Sciatic nerve (tissue), 2 donors: ENCODE measurements at places on chromosomes 4 and X. TPM values are rescaled to one million over a fixed set of nuclear protein-coding genes. Genes with fewer than 3 reads are reported as not detected.

GRCh38 chr4:48403358-48403757, 62.0 kb downstream of the SLAIN2 start:
- DNase-seq: no peak

GRCh38 chr4:87965501-87965975, 10.0 kb upstream of the SPP1 start:
- DNase-seq: no peak

DNA sequence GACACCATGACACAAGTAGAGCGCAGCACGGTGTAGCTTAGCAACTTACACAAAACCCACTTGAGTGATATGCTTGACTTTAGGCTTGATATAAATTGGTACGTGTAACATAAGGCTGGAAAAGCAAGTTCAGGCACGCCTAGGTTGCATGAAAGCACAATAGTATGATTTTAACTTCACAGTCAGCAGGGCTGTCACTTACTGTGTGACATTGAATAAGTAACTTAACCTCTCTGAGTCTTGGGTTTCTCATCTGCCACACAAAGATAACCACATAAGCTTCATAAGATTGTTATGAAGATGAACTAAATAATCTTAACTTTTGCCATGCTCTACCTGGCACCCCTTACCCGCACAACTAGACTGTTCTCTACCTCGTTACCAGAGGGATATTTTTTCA, 9.5 kb downstream of the SRD5A3 start:
- DNase-seq: no peak

DNA sequence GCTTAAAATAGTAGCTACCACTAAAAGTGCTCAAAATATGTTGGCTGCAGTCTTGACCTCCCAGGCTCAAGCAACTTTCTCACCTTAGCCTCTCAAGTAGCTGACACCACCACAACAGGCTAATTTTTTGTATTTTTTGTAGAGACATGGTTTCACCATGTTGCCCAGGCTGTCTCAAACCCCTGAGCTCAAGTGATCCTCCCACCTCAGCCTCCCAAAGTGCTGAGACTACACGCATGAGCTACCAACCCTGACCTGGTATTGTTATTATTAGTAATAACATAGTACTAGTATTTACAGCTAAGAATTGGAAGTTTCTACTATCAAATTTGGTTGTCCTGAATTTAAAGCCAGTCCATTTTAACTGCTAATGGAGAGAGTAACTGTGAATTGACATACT, 18.0 kb downstream of the STAP1 start:
- no peak for DNase-seq

DNA sequence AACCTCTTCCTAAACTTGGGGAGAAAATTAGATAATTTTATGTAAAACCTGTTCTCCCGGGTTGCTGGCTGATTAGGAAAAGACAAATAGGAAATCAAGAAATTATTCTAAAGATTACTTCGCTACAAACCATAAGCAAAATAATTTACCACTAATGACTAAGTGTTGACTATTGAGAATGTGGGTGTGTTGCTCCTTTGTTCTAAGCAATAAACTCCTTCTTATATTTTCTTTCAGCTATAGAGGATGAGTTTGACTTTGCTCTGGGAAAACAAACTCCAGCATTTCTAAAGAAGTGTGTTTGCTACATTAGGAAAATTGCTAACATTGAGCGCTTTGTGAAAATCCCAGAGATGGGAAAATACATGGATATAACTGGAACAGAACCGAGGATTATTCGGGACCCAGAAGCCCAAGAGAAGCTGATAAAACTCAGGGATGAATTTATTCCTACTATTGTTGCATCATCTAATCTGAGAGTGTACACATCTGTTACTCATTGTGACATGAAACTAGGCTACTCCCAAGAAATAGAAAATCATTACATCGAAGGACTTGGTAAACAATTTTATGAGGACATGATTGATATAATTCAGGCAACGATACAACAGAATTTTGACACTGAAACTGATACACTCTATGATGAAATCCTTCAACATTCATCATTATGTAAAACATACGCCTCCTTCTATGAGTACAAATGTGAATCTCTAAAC, 194.2 kb downstream of the NWD2 start:
- no peak for DNase-seq

DNA sequence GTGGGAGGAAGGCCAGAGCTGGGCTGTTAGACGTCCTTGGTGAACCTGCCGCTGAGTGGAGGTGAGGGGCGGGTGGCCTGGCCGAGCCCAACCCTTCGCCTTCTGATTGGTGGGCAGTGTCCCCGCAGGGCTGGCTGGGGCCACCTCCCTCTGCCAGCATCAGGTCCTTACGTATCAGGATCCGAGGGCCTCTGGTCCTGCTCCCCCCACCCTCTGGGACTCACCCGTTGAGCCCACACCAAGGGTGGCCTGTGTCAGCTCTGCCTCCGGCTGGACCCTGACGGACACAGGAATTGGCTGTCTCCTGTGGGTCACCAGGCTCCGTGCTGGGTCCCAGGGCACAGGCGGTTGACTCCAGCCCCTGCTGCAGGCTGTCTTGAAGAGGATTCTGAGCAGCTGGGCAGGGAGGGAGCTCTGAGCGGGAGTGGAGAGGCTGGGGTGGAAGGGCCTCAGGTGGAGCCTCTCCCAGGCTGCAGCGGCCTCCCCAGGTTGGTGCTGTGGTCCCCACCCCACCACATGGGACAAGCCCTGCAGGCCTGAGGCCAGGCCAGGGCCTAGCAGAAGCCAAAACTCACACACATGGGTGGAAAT, 58.4 kb upstream of the NKX1-1 start:
- no peak for DNase-seq

DNA sequence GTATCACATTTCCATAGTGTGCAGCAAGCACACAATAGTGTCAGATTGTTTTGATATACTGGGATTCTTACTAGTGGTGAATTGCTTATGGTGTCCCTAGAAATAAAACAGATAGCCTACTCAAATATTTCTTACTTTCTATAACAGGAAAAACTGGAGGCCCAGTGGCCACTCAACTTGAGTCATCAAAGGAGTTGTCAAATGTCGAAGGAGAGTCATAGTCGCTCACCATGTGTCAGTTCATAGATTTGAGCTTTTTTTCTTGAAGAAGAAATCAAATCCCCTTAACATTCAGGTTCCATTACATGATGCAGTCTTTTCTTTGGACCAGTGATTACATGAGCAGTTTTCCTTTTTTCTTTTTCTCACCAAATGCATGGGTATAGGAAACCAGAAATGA, 1271.0 kb downstream of the RAPGEF2 start:
- DNase-seq: no peak

GRCh38 chr4:128757712-128758111, 51.8 kb upstream of the JADE1 start:
- no peak for DNase-seq

DNA sequence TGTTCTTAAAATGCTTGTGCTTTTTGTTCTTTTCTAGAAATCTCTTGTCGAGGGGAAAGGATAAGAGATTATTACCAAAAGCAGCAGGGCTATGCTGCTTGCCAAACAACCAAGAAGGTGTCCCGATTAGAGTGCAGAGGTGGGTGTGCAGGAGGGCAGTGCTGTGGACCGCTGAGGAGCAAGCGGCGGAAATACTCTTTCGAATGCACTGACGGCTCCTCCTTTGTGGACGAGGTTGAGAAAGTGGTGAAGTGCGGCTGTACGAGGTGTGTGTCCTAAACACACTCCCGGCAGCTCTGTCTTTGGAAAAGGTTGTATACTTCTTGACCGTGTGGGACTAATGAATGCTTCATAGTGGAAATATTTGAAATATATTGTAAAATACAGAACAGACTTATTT, 81.5 kb upstream of the PACRGL start:
- DNase-seq: no peak

- DNase-seq: no peak
These were observed 7.3 kb downstream of the RPS4X start for GRCh38 chrX:72269671-72270251.

DNA sequence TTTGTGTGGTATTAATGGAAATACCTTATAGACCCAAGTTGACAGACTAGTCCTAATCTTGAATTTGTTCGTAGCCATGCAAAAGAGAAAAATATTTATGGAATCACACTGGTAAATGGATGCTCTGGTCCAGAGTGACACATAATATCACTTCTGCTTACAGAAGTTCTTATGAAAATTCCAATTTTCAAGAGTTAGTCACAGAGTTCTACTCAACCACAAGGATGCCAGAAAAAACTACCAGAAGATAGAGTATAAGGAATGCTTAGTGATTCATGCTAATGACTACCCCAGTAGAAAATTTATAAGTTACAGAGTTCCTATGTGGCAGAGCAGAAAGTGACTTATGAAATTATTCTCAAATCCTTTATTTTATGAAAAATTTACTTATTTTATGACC, 1384.8 kb downstream of the FAM133A start:
- DNase-seq: no peak

DNA sequence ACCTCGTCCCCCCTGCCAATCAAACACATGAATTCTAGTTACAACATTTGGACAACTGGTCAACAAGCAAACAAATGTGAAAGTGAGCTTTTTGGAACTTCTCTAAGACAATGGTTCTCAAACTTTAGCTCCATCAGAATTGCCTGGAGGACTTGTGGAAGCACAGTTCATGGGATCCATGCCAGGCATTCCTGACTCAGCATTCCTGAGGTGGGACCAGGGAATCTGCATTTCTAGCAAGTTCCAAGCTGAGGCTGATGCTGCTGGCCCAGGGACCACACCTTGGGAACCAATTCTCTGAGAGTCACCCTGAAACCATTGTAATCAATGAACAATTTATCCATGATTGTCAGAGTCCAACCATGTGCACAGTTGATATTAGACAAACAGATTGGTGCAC, 43.8 kb upstream of the PRPS2 start:
- DNase-seq: no peak

- DNase-seq: no peak
These were observed at the start of gene KLB for GRCh38 chr4:39406763-39407583. KLB (plus strand) TSS chr4:39406930; CDS start chr4:39406950, 20 bp downstream.

- no peak for DNase-seq
These were observed 833 bp downstream of the FGD1 start for GRCh38 chrX:54494989-54495813.

DNA sequence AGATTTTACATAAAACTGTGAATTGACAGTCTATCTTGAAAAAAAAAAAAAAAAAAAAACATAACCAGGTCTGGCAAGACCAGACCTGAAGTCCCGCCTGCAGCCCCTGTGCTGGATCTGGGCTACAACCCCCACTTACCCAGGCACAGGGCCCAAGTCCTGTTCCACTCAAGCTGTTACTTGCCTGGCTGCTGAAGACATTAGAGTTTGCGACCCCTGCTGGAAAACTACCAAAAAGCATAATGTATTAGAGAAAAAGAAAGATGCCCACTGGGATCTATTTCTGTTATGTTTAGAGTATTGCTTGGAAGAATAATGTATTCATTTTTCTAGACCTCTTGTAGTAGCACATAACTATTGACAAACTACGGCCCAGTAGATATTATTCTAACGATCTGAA, 4.7 kb downstream of the HS3ST1 start:
- no peak for DNase-seq

DNA sequence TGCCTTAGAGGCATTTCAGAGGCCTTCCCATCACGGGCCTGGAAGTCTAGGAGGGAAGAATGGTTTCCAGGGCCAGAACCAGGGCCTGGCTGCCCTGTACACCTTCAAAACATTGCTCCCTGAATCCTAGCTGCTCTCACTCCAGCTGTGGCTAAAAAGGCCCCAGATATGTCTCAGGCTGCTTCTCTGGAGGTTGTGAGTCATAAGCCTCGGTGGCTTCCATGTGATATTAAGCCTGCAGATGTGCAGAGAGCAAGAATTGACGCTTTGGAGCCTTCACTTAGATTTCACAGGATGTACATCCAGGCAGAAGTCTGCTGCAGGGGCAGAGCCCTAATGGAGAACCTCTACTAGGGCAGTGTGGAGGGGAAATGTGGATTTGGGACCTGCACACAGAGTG, 502.5 kb downstream of the GRXCR1 start:
- DNase-seq: no peak

- no peak for DNase-seq
These were observed 80.1 kb downstream of the CENPC start for GRCh38 chr4:67465032-67465762.

DNA sequence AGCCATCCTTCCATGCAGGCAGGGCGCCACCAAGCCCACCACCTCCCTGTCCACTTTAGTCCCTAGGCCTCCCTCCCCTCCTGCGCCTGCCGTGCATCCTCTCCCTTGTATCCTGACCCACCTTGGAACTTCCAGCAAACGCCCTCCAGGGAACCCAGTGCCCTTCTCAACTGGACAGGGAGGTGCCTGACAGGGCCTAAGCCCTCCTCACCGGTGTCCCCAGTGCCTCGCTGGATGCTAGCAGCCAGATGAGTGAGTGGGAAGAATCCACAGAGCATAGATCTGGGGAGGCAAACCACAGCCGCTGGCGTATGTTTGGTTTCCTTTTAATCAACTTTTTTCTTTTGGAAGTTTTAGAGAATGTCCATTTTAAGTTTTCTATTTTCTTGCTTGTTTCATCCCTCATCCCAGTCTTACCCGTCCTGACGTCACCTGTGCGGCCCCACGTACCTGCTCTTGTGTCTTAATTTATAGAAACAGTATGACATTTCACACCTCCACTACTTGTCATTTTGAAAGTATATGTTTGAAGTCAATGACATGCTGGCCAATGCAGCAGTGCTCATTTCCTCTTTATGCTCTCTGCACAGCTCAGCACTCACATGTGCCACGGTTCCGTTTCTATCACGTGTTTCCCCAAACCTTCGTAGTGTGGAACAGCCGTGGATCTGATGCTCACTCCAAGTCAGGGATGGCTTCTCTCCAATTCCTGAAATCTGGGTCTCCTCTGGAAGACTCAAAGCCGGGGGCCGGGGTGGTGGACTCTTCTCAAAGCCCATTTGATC, 3.4 kb upstream of the HMX1 start:
- no peak for DNase-seq

DNA sequence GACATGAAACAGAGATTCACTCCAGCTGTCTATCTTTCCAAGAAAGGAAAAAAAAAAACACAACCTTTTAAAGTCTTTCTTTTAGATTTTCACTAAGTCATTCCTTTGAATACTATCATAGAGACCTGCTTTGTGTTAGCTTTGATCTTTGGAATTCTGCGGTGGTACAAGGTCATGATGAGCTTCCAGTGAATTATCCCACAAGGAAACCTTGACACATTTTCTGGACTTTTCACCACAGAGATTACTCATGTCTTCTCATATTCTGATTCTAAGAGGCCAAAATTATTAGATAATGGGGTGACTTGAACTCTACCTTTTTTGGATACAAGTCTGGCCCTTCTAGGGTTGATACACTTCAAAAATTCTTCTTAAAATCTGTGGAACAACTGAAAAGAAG, 201.6 kb downstream of the PACRGL start:
- DNase-seq: no peak

- peak; percentile 82 for DNase-seq
These were observed 73.6 kb upstream of the DHX15 start for GRCh38 chr4:24657768-24658617.

GRCh38 chrX:5823903-5824302, 404.8 kb downstream of the NLGN4X start:
- no peak for DNase-seq

Gene CDS1
- 0.31 TPM for total RNA-seq

Gene PARM1
- 9.1 TPM for total RNA-seq

Gene NKX6-1
- not detected for total RNA-seq

Gene ARX
- total RNA-seq: not detected

Gene PLK4
- 1.7 TPM for total RNA-seq

Gene SASH3
- total RNA-seq: 8.6 TPM
